ENCODE measurements at places on chromosomes 1 and 21. TPM values are rescaled to one million over a fixed set of nuclear protein-coding genes. Genes with fewer than 3 reads are reported as not detected.

DNA sequence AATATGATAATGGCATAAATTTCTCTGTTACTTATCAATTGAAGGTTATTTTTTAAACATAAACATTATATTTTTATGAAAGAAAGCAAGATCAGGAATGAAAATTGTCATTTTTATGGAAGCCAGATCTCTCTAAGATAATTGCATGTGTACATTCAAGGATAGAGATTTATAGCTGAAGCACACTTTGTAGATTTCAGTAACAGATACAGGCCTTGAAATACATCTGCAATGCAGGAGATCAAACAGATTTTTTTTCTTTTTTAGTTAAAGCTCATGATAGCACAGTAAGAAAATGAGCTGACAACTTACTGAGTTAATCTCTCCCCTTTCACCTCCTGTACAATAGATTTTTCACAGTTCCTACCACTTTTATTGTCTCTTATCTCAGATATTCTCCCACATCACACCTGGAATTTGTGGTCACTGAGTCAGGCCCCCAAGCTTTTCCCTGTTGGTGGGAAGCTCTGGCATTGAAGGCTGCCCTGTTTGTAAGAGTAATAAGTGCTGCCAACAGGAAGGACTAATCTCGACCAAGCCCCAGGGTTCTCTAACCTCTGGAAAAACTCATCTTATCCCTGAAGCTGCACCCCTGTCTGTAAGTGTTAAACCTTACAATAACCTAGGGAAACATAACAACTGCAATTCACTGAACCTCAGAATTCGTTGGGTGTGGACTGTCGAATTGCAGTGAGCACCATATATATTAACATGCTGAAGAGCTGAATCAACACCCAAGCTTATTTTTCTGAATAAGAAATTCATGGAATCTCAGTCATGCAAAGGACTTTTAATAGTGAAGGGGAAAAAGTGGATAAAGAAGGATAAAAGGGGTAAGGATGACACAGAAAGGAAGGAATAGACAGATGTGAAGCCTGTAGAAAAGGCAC lies 599.0 kb downstream of the LMO4 start:
- DNase-seq: no peak

GRCh38 chr1:53258216-53258615 lies 19.9 kb upstream of the MAGOH start:
- DNase-seq: no peak

LSS gene
- 84.8 TPM for total RNA-seq

ADGRL2 gene
- total RNA-seq: 9.2 TPM

PLPP3 gene
- 80.5 TPM for total RNA-seq

TTLL7 gene
- 3.8 TPM for total RNA-seq

Data from mucosa of descending colon (tissue), 3 donors.